Activated CD4-positive, alpha-beta T cell treated with anti-CD3 and anti-CD28 coated beads, Interleukin-2, amount 50 U/mL, for 48 hours (primary cell): ENCODE measurements at places on chromosomes 2 and 18.

DNA sequence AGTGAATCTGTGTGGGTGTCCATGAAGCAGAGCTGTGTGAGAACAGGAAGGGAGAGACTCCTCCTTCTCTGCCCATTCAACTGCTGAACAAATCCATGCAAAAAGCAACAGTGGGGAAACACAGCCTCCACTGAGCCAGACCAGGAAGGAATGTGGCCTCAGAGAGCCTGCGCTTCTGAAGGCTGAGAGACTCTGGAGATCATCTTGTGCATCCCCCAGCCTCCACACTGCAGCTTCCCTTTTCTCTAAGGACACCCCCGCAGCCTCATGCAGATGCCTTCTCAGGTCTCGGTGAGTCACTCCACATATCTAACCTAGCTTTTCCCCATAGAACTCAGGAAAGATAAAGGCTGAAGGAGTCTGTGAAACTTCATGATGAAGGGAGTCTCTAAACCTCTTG, 402.9 kb downstream of the TNS1 start:
- no peak for DNase-seq

- no peak for DNase-seq
Measured at GRCh38 chr2:41375901-41376300, 671.9 kb upstream of the PKDCC start.

DNA sequence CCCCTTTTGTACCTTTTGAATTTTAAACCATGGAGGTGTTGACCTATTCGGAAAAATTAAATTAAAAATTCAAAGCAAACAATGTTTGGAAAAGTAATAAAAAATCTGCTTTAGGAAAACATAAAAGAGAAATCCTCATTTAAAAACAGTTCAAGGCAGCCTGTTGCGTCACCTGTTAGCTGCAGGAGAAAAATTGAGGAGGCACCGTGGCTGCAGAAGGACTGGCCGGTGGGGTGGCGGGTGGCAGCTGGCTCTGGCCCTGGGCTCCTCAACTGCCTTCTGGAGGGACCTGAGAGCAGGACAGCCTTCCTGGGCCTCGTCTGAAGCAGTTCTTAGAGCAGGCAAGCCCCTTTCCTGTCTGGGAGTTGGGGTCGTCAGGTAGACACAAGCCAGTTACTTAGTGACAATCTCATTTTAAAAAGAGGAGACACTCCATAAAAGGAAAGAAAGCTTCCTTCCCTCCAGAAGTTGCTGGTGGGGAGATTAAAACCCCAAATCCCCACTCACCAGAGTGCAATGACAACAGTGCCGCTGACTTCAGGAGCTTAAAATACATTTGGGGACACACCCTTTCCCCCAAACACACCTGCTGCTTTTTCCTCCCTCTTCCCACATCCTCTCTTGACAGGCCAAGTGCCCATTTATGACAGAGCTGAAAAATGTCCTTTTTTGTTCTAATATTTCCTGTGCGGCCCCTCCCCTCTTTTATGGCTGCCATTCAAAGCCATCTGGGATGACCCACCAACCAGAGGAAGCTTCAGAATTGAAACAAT, 9.7 kb downstream of the ZBTB7C start:
- no peak for DNase-seq

- DNase-seq: no peak
Measured at GRCh38 chr2:220127311-220127710, 499.9 kb downstream of the SLC4A3 start.

DNA sequence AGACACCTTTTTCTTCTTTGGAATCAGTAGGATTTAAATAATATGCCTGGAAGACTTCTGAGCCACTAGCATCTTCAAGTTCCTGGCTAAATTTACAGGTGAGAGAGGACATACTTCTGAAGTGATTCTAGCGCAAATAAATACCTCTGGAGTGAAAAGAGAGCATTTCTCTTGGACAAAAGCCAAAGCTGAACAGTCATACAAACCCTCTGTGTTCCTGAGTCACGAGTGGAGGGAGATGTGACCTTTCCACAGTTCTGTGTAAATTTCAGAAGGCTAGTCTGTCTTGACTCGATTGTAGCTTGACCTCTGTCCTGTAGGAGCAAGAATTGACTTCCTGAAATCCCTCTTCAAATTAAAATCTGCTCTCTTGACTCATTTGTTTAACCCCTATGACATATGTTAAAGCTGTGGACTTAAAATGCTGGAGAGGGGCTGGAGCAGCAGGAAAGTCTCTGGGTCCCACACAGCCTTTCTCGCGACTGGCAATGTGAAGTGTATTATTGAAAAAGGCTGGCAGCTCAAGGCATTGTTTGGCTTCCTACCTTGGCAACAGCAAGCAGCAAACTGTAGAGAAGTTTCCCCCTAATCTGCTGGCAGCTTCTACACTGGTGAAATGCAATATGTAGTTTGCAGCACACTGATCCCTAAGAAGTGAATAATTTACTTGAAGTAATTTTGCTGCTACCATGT, 79.6 kb upstream of the GCFC2 start:
- DNase-seq: no peak

DNA sequence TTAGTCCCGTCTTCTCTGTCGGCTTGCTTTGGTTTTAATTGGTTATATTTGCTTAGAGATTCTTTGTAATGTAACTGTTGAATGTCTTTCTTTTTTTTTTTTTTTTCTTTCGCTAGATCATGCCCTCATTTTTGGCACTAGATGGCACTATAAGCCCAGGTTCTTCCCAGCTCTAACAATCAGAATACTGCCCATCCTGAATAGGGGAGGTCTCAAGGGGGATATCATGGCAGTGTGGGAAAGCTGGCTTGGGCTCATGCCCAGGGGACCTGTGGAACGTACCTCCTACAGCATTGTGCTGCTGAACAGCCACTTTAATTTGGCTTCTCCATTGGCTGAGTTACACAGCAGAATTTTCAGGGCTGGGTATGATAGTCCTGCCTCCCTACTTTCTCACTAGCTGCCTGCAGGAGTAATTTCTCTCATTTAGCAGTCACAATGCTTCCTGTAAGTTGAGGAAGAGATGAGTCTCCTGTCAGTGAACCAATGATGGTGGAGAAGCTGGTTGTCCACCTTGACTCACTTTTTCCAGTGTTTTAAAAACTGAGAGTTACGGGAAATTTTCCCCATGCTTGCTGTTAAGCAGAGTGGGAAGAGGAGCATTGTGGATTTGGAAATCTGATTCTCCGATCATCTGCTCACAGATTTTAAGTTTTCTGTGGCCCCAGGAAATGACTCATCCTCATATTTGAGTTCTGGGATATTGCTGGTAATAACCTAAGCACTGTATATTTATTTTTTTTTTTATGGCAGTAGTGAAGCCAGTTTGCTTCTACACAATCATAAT, 47.2 kb downstream of the RAD51AP2 start:
- DNase-seq: no peak

DNA sequence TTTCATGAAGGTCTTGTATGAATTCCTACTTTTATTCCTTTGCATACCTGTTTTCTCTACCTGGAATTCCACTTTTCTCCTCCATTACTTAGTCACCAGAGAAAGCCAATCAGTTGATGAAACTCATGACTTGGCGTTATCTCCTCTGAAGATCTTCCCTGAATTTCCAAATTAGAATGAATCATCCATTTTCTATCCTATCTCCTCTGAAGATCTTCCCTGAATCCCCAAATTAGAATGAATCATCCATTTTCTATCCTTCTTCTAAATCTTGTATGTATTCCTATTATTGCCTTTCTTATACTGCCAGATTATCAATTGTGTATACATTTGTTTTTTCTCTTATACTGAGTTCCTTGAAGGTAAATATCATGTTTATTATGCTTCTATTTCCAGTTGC, 440.4 kb downstream of the CCDC85A start:
- DNase-seq: no peak

GRCh38 chr2:102895376-102895775, 133.5 kb downstream of the TMEM182 start:
- DNase-seq: no peak

- DNase-seq: no peak
Measured at GRCh38 chr2:85396531-85397470, 13.4 kb downstream of the CAPG start.

DNA sequence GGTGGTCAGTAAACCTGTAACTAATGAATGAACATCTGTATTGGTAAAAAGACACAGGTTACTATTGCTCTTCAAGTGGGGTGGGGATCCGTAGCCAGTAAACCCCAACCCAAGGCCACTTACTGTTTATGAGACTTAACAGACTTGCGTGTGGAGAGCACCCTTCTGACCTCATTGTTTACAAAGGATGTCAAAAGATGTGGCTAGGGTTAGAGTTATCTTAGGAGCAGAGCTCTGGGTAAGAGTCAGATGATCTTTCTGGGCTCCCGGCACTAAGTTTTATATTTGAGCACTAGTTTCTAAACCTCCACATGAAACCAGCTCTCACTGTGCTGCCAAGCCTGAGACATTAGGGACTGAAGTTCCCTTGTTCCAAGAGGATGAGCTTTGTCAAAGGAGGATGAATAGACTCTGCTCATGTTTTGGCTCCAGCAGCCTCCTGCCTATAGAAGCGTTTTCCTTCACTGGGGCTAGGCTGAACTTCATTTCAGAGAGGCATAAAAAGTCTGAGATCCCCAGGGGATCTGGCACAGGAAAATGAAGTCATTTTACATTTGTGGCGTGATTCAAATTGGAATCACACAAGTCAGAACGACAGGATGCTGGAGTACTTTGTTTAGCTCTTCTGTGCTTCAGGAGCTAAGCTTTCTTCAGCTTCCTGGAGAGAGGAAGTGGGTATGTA, 403.1 kb upstream of the TRIB2 start:
- DNase-seq: no peak

DNA sequence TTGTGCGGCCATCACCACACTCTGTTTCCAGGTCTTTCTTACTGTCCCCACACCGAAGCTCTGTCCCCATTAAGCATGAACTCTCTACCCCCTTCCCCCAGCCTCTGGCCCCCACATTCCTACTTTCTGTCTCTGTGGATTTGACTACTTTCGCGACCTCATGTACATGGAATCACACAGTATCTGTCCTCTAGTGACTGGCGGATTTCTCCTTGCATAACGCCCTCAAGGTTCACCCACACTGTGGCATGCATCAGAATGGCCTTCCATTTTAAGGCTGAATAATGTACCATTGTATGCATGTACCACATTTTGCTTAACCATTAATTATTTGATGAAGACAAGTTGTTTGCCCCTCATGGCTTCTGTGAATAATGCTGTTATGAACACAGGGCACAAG, 467.6 kb upstream of the HS6ST1 start:
- no peak for DNase-seq

GRCh38 chr18:28036488-28036887, 140.4 kb downstream of the CDH2 start:
- no peak for DNase-seq

GRCh38 chr2:174072069-174072468, 106.9 kb upstream of the SP3 start:
- no peak for DNase-seq

- DNase-seq: no peak
Measured at GRCh38 chr18:49893036-49893435, 79.7 kb upstream of the ACAA2 start.

DNA sequence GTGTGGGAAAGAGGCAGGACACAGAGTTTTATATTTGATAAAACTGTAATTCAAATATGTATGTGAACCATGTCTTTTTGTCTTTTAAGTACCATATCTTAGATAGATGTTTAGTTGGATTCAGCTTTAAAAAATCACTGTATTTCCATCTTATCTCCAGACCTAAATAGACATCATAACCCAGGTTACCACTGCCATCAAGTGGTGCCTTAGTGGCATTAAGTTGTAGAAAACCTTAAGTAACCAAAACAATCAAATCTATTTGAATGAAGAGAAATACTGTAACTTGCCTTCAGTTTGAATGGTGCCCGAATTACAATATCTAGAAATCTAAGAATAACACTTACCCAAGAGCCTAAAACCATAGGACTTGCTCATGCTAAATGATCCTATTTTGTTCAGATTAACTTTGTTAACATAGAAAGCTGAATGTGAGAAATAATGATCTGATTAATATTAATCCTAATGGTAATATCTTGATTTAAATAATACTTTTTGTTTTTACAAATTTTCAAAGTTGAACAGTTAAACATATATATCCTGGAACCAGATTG, 92.5 kb upstream of the MAP2 start:
- DNase-seq: no peak

- no peak for DNase-seq
Measured at GRCh38 chr2:120749506-120750431, 14.1 kb downstream of the GLI2 start.

DNA sequence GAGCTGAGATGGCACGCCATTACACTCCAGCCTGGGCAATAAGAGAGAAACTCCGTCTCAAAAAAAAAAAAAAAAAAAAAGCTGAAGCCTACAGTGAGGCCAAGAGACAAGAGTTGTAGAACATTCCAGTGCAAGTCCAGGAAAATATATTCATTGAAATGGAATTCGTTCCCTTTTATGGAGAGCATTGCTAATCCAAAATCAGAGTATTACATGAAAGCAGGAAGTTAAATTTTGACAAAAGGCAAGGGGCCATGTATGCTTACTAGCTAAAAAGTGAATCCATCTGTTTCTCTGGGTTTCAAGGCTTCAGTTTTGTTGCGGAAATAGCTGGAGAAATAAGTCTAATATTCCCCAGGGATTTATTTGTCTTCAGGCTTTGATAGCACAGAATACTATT, 471.7 kb downstream of the THSD7B start:
- no peak for DNase-seq

DNA sequence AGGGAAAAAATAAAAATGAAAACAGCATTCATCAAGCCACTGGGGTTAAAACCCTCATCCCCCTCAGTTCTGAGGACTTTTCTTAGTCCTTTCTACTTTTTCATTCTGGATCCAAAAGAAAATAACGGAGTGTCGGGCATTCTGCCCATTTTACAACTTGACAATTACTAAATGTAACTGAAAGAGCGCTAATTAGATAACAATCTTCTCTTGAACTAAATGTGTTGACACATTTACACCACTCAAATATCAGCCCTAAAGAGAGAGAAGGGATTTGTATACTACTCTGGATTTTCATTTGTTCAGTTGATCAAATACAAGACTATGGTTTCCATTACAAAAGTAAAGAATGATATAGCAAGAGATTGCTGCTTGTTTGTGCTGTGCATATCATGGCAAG, 27.5 kb downstream of the ABCA12 start:
- DNase-seq: no peak

DNA sequence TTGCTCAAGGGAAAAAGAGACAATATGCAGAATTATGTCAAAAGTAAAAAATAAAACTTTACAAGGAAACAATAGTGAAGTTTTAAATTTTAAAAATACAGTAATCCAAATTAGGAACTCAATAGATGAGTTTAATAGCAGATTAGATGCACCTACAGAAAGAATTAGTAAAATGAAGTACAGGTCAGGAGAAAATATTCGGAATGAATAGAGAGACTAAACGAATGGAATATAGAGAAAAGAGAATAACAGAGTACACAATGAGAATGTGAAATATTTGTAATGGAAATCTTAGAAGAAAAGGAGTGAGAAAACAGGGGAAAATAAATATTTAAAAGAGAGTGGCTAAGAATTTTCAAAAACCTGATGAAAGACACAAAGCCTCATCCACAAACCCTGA, 275.7 kb upstream of the MMADHC start:
- DNase-seq: no peak
